Stimulated activated CD4-positive, alpha-beta T cell treated with anti-CD3 and anti-CD28 coated beads, Interleukin-15, amount 100 ng/mL, for 1 hour (primary cell): ENCODE measurements at places on chromosomes 6 and 20.

DNA sequence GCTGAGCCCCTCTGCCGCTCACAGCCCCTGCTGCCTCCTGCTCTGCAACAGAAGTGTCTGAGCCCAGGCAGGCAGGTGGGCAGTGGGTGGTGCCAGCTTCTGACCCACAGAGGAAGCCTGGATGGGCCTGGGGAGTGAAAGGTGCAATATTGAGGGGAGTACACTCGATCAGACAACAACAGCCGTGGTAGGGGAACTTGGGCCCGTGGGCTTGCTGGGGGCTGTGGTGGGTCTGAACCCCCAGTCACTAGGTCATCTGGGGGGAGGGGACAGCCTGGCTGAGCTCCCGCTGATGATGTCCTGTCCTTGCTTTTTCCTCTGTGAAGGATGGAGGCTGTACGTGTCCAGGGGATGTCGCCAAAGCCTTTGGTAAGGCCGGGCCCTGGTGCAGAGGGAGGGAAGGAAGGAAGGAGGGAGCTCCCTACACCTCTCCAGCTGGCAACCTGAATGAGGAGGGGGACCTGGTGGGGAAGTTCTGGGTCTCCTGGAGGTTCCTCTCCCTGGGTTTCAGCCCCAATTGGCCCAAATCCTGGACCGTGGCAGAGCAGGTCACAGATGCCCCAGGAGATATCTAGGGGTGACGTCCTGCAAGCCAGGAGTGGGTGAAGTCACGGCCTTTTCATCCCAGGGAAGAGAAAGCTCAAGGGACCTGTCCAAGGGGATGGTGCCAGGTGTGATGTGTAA is 47.2 kb downstream of the GMPR start:
- no peak for DNase-seq

GRCh38 chr6:150719831-150720230 is 120.1 kb downstream of the PLEKHG1 start:
- DNase-seq, result no peak

- no peak for DNase-seq
Measured at GRCh38 chr20:35458388-35458787, 3.0 kb downstream of the CEP250 start.

DNA sequence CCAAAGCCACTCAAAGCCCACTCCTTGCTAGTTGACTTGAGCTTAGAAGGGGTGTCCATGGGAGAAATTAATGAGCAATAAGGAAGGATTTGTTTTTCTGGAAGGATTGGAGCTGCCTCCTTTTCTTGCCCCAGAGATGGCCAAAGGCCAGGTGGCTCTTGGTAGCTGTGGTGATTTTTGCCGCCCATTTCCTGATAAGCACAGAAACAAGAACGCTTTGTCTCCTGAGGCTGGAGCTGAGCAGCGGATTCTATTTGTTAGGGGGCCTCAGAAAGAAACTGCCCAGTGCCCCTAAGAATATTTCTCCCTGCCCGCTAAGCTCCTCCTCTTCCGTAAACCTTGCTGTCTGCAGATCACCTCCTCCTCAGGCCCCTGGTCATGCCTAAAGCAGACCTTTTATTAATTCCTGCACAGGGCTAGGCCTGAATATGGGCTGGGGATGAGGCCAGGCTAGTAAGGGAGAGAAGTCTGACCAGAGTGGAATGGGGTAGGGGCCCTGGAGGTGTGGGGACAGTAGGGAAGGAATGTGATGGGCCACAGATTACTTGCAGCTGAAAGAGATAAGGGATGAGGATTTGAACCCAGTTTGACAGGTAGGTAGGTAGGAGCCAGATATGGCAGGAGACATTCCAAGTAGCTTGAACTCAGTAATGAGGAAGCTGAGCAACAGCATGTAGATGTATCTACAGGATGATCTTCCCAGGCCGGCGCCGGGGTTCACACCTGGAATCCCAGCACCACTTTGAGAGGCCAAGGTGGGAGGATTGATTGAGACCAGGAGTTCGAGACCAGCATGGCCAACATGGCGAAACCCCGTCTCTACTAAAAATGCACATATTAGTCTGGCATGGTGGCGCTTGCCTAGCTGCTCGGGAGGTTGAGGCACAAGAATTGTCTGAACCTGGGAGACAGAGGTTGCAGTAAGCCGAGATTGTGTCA is 71.2 kb upstream of the NAA20 start:
- DNase-seq, result no peak

GRCh38 chr6:47380251-47380650 is 70.5 kb upstream of the TNFRSF21 start:
- no peak for DNase-seq

DNA sequence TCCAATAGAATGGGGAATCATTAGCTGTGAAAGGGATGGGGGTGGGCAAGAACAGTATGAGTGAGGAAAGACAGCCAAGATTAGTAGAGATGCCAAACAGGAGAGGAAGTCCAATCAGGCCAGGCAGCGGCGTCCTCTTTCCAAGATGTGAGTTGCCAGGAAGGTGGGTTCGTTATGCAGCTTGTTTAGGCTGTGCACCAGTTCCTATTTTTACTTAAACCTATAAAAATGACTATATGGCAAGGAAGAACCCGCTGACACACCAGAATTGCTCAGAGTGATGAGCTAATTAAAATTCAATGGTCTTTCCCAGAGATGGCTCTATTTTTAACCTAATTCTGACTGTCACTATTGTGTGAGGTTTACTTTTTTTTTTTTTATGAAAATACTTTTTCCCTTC is 88.2 kb downstream of the SLC22A23 start:
- no peak for DNase-seq

GRCh38 chr6:77106992-77107391 is 356.3 kb downstream of the HTR1B start:
- DNase-seq, result no peak

DNA sequence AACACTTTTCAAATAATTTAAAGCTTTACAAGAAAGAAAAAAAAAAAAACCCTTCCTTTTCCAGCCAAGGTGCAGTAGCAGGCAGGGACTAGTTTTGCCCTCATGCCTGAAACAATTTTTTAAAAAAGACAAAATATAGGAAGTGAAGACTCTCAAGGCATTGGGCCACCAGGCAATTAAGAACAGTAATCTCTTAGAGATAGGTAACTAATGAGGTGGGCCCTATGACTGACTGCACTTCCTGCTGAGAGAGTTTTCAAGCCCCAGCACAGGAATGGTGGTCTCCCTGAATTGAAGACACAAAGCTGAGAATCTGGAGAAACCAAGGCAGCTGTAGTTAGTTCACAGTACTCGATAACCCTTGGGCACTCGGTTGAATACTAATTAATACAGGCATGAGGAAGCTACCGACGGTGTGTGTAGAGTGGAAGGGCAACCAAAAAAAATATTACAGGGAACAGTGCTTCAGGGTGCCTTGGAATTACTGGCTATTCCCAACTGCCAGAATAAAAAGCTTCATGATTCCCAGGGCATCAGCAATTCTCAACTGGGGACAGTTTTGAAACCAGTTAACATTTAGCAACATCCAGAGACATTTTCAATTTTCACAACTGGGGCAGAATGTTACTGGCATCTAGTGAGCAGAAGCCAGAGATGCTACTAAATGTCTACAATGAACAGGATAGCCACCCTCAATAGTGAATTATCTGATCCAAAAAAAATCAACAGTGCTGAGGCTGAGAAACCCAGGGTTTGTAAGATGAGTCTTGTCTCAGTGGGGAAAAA is 36.0 kb upstream of the PLN start:
- no peak for DNase-seq

DNA sequence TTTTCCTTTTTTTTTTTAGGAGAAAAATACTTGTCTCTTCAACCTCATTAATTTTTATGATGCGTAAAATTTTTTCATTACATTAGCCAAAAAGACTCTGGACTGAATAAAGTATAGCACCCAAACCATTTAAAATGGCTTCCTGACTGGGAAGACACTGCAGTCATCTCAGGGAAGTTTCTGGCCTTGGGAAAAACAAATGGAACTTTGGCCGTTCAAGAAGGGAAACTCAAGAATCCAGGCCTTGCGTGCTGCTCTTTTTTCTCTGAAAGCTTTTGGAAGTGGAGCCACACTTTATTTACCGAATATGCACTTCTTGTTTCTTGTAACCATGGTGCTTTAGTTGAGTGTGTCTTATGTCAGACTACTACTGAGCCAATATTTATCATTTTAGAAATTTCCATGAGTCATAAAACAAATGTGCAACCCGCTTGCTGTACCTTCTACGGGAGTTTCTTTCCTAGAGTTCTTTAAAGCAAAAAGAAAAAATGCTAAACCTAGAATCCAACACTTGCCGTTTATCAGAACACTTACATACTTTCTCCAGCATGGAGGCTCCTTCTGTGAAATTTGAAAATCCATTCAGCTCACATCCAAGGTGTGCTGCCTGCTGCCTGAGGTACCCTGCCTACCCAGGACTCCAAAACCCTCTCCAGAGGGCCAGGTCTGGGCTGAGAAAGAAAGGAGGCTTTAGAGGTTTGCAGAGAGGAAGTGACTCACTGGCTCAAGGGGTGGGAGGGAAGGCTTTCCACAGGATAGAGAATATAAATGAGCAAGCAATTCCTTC is 11.5 kb upstream of the DSTN start:
- DNase-seq, result no peak

GRCh38 chr20:32527447-32528055 is 57.6 kb downstream of the NOL4L start:
- no peak for DNase-seq

- DNase-seq, result no peak
Measured at GRCh38 chr20:8097307-8097706, 34.8 kb upstream of the PLCB1 start.

- DNase-seq, result no peak
Measured at GRCh38 chr6:156197513-156197912, 579.7 kb upstream of the ARID1B start.

DNA sequence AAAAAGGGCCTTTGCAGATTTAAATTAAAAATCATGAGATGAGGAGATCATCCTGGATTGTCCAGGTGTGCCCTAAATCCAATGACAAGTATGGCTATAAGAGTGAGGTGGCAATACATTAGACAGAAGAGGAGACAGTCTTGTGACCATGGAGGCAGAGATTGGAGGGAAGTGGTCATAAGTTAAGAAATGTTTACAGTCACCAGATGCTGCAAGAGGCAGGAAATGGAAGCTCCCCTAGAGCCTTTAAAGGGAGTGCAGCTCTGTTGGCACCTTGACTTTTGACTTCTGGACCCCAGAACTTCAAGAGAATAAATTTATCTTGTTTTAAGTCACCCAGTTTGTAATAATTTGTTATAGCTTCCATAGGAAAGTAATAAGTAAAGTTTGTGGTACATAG is 61.1 kb downstream of the HMGN3 start:
- no peak for DNase-seq

DNA sequence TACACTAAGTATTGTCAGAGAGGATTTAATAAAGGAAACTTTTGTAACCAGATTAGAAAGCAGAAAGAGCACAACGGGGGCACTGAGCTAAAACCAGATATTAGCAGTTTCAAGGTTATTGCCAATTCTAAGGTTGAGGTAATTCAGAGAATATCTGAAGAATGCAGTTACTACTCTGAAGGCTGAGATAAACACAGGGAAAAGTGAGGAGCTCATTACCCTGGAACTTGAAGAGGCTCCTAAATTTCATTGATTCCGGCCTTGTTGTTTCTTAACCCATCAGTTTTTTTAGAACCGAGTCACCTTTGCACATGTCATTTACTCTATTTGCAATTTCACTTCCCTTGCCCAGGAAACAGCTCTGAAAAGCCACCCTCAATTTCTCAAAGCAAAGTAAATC is 72.4 kb upstream of the BTBD3 start:
- no peak for DNase-seq

GRCh38 chr6:24763578-24763977 is 11.2 kb upstream of the GMNN start:
- DNase-seq, result no peak

DNA sequence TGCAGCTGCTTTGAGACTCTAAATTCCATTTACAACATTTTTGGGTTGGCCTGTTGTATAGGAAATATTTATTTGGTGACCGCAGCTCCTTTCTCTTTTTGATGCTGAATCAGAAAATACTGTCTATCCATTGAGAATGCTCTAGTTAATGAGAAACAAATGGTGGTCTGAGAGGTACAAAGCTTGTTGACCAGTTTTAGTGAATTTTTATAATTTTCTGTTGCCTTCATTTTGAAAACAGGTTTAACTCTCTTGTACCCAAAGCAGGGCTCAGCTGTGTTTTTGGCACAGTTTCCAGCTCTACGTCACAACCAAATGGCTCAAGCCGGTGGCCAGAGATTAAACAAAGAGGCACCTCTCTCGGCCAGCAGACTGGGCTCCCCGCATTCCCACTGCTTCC is 113.2 kb downstream of the FNDC1 start:
- DNase-seq, result no peak

- DNase-seq, result no peak
Measured at GRCh38 chr6:6714953-6715352, 126.4 kb downstream of the LY86 start.

DNA sequence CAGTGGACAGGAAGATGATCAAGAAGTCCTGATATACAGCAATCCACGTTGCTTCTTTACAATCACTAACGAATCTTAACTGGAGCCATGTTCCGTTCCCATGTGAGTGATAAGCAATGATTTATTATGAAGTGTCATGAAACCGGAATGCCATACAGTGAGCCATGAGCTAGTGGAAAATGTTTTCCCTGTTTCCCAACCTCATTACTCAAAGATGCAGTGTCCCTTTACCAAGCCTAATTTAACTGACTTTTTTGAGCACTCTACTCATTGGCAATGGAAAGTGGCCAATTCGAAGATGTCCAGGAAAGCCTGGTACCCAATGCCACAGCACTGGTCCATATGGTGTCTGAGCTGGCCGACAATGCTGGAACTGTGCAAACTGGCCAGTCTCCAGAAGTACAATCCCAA is 148.3 kb downstream of the ZNF217 start:
- no peak for DNase-seq

DNA sequence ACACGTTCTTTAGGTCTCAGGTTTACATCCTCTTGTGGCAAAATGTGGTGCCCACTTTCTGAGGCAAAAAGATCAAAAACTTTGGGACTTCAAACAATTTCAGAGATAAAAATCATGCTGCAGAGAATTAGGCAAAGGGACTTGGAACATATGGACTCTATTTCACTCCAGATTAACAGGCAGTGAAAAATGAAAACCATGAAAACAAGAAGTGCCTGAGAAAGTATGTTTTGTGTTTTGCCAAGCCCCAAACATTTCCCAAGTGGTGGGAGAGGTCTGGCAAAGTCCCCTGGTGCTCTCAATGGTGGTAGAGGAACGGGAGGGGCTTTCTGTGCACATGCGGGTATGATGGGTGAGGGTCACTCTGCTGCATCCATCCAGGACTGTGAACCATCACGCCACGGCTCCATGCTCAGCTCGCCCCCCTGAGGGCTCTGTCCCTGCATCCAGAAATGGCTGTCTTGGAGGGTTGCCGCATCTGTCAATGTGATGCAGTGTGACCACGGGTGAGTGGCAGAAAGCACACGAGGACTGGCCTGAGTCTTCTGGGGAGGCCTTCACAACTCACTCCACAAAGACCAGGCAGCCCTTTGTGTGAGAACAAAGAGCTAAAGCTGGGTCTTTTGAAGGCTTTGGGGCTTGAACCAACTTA is 43.2 kb upstream of the TBC1D7 start:
- DNase-seq, result no peak

DNA sequence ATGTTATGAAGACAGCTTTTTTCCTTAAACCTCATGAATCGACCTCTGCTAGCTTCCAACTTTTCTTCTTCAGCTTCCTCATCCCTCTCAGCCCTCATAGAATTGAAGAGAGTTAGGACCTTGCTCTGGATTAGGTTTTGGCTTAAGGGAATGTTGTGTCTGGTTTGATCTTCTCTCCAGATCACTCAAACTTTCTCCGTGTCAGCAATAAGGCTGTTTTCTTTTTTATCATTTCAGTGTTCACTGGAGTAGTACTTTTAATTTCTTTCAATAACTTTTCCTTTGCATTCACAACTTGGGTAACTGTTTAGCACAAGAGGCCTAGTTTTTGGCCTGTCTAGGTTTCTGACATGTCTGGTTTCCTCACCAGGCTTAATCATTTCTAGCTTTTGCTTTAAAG is 32.6 kb downstream of the AIG1 start:
- no peak for DNase-seq

- no peak for DNase-seq
Measured at GRCh38 chr6:119162134-119162775, 83.8 kb upstream of the FAM184A start.
